ENCODE measurements at places on chromosomes 2 and 18.

DNA sequence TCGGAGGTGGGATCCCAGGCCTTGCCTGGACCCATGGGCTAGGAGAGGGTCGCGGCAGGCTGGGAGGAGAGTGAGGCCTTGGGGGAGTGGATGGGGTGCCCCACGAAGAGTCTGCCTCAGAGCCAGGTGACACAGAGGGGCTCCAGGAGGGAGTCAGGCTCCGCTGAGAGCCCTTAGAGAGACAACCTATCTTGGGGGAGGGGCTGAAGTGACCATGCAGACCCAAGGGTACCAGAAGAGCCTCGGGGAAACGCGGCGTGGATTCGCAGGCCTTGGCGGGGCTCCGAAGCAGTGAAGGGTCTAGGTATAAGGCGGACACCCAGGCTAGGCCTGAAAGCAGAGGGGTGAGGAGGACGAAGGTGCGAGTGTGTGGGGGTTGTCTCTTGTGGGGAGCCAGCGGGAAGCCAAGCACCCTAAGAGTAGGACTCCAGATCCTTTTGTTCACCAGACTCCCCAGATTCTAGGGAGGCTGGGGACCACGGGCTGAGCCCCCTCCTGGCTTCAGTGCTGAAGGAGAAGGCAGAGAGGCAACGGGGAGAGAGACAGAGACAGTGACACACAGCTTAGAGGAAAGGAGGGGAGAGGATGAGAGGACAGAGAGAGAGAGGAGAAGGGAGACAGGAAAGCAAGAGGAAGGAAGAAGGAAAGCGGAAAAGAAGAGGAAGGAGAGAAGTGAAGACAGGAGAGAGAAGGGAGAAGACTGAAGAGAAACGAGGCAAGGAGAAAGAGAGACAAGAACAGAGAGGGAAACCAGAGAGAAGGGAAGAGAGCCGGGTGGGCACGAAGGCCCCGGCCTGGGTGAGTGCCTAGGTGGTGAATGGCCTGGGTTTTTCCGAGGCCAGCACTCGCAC, 1.1 kb upstream of the HOXD11 start:
- no peak for DNase-seq

- no peak for DNase-seq
Observed at GRCh38 chr18:13176847-13177246, 41.7 kb upstream of the LDLRAD4 start.

- DNase-seq: no peak
Observed at GRCh38 chr2:128558441-128558840, 239.8 kb upstream of the HS6ST1 start.

DNA sequence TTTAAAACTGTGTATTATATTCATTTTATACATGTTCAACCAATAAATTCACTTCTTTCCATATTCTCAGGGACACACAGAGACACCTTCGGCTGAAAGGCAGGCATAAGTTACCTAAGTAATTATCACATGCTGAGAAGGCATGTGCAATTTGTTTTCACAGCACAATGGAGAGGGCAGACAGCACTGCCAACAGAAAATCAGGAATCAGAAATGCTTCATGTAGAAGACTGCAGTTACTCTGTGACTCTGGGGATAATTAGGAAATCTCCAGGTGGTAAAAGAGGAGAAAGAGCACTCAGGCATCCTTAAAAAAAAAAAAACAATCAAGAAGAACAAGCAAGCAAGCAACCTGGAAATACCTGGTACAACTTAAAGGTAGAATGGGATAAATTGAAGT, 49.3 kb downstream of the DSEL start:
- no peak for DNase-seq

- DNase-seq: no peak
Observed at GRCh38 chr2:21096458-21096857, 27.3 kb upstream of the TDRD15 start.

- no peak for DNase-seq
Observed at GRCh38 chr2:42369532-42370229, 8.7 kb upstream of the COX7A2L start.

DNA sequence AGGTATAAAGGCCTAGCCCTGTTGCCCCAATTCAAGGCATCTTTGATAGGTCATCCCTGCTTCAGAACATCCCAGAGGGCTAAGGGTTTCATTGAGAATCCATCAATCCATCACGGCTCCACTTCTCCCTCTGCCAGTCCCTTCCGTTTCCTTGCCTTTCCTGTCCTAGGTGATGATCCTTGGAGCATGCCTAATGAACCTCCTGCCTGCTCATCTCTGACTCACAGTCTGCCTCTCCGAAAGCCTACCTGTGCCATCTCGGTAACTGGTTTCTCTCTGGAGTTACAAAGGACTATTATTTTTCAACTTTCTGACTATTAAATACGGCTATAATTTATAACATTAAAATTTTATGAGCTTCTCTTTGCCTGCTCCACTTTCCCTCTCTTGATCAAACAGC, 36.7 kb upstream of the OSBPL6 start:
- DNase-seq: no peak

DNA sequence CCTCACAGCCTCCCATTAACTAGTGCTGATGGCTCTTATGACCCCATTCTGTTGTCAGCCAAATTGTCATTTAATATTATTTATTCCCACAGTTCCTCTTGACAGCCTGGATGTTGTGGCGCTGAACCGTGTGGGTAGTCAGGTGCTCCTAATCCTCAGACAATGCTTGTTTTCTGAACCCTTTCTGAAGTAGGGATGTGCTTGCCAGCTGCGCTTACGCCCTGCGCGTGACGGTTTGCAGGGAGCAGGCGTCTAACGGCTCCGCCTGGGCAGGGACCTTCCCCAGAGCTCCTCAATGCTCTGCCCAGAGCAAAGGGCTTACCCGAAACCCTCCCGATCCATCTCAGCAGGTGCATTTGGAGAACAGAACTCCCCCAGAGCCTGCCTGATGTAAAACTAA, 358.2 kb upstream of the MYT1L start:
- DNase-seq: no peak

DNA sequence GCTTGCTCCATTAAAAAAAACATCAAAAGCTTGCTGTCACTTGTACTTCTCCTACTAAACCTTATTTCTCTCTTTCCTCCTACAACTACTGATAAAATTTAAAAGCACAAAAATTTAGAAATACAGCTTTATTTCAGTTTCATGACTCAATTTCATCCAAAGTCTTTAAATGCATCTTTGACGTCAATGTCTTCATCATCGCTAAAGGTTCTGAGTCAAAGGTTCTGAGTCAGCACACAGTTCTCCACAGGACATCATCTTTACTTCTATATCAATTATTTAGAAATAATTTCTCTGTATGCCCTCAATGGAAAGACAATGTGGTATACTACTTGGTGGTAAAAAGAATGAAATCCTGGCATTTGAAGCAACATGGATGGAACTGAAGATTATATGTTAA, 163.9 kb upstream of the DNMT3A start:
- no peak for DNase-seq

GRCh38 chr18:79532313-79533007, 136.7 kb downstream of the NFATC1 start:
- DNase-seq: no peak

DNA sequence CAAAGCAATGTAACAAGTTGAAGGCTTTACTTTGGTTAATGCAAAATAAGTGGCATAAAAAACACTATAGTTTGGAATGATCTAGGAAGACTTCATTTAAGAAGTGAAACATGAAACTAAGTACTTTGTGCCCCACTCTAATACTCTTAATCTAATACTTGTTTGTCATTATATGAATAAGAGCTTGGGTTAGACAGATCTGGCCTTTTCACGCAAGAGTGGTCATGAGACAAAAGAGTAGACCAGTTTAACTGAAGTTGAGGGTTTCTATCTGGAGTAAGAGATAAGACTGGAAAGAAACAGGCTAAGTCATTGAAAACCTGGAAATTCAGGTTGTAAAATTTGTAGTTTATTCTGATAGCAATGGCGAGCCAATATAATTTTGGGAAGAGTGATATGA, 2.8 kb downstream of the SLC30A6 start:
- DNase-seq: no peak

- peak; percentile 26 for DNase-seq
Observed at GRCh38 chr2:230319211-230319862, 7.7 kb upstream of the SP140L start.

DNA sequence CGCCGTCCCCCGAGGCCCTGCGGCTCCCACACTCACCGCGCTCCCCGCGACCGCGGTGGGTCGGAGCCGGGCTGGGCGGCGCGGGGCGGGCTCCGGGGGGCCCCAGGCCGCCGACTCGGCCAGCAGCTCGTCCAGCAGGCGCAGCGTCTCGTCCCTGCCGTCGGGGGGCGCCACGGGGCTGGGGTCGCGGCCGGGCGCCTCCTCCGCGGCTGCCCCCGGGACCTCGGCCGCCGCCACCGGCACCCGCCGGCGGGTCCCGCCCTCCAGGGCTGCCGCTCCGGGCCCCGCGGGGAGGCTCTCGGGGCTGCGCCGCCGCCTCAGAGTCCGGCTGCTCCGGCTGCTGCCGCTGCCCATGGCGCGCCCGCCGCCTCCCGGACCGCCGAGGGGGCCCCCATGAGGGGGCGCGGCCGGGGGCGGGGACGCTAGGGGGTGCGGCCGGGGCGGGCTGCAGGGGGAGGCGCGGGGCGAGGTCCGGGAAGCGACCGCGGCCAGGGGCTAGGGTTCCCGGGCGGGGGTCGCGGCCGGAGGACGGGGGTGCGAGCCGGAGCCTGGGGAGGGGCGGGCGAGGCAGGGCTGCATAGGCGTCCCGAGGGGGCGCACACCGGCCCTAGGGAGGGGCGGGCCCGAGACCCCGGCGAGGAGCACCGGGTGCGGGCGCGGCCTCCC, at the start of gene CYS1:
Gene CYS1, minus strand, starts transcription at position 542 of the 666 bp plus-strand sequence. Its CDS starts 188 bp downstream, at position 354.
- DNase-seq: no peak

DNA sequence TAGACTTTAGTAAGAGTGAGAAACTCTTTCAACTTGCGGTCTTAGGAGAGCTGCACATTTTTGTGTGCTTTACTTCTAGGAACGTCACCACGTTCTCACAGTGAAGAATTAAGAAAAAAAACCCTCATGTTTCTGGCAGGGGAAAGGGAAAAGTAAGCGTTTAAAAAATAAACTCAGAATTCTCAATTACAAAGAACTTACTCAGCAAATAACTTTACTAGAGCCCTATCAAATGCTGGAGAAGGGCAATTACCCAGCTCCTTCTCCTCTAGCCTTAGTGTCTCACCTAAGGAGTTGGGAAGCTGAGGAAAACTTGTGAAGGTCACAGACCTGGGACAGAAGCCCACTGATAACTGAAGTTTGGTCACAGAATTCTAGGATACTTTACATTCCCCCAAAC, 1500.3 kb downstream of the LRP1B start:
- DNase-seq: no peak

DNA sequence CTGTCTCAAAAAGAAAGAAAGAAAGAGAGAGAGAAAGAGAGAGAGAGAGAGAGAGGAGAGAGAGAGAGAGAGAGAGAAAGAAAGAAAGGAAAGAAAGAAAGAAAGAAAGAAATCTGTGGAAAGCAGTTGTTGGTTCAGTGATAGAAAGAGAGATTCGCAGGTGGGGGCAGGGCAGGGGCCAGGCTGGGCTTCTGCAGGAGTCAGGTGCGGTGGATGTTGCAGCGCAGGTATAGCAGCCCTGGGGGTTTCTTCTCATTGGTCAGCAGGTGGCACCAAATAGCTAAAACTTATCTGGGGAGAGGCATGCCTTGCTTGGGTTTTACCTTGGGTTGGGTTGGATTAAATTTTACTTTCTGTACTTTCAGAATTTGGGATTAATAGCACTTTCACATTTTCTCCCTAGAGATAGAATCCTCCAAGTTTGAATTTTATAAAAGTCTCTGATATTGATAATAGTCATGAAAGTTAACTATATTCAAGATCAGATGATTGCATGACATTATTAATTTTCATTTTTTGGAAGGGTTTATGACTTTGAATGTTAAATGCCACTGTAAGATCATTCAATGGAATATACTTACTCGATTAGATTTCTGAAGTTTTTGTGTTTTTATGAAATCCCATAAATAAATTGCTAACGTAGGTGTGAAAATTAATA, 66.6 kb downstream of the SPTBN1 start:
- DNase-seq: peak; percentile 25

- DNase-seq: no peak
Observed at GRCh38 chr2:72142570-72143440, 4.9 kb downstream of the CYP26B1 start.

GRCh38 chr2:151470556-151470955, 60.9 kb downstream of the RIF1 start:
- no peak for DNase-seq

GRCh38 chr2:96668771-96669170, 26.2 kb downstream of the FER1L5 start:
- no peak for DNase-seq

GRCh38 chr2:97967216-97967592, 28.5 kb downstream of the TMEM131 start:
- DNase-seq: no peak

GRCh38 chr2:27992787-27993401, 102.4 kb downstream of the BABAM2 start:
- DNase-seq: no peak

GRCh38 chr2:118119158-118119727, 31.0 kb downstream of the INSIG2 start:
- DNase-seq: no peak

DNA sequence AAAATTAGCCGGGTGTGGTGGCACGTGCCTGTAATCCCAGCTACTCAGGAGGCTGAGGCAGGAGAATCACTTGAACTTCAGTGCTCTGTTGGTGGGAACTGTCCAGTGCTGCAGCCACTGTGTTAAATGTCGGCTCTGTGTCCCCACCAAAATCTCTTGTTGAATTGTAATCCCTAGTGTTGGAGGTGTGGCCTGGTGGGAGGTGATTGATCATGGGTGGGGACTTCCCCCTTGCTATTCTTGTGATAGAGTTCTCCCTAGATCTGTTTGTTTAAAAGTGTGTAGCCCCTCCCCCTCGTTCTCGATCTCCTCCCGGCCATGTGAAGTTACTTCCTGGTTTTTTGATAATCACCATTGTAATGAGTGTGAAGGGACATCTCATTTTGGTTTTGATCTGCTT, 9.8 kb upstream of the RPL31 start:
- no peak for DNase-seq

GRCh38 chr2:9423922-9424272, 443 bp downstream of the CPSF3 start:
- DNase-seq: no peak

DNA sequence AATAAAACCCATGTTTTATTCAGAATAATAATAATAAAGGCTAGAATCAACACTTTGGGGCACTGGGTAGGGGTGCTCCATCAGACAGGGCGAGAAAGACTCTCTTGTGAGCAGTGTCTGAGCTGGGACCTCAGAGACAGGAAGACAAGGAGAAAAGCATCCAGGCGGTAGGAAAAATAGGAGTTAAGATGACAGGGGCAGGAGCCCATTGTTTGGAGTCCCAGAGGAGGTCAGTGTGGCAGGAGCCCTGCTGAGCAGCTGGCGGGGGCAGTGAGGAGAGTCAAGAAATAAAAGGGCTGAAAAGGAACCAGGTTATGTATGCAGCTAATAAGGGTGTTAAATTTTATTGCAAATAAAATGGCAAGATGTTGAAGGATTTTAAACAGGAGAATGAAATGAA, 457.4 kb downstream of the FBXO15 start:
- no peak for DNase-seq

GRCh38 chr18:26621161-26622026, 73.0 kb upstream of the KCTD1 start:
- DNase-seq: no peak

DNA sequence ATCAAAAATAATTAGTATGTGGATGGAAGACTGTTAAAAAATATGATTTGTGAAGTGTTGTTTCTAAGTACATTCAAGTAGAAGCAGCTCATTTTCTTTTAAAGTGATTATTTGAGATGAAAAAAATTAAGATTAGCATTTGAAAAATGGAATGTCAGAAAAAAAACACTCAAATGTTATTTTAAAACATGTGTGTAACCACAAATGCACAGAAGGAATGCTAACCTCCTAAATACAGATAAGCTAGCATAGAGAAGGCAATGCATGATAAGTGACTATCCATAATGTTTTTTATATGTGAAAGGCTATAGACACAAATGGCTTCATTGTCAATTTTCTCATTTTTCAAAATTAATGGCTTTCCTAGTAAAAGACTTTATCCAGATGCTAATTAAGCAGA, 198.9 kb downstream of the NYAP2 start:
- DNase-seq: no peak
